Left colon (tissue), 2 donors: ENCODE measurements at places on chromosomes 1 and 21. TPM values are rescaled to one million over a fixed set of nuclear protein-coding genes. Genes with fewer than 3 reads are reported as not detected.

DNA sequence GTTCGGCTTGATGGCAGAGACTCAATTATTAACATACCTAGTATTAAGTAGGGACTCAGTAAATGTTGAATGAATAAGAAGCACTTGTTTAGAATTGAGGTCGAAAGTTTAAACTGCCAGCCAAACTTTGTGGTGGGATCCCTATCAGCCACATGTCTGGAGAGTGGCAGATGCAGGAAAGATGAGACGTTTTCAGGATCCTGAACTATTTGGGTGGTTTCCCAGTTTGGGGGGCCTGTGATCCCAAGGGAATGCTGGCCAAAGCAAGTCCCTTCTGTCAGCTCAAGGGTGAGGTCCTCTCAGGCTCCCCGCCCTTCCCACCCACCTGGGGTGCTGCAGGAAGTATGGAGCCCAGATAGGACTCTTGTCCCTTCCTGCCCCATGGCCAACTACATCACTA is 38.6 kb downstream of the KCNC4 start:
- no peak for DNase-seq

GRCh38 chr1:27561124-27561899 is 42.6 kb downstream of the AHDC1 start:
- DNase-seq: no peak

DNA sequence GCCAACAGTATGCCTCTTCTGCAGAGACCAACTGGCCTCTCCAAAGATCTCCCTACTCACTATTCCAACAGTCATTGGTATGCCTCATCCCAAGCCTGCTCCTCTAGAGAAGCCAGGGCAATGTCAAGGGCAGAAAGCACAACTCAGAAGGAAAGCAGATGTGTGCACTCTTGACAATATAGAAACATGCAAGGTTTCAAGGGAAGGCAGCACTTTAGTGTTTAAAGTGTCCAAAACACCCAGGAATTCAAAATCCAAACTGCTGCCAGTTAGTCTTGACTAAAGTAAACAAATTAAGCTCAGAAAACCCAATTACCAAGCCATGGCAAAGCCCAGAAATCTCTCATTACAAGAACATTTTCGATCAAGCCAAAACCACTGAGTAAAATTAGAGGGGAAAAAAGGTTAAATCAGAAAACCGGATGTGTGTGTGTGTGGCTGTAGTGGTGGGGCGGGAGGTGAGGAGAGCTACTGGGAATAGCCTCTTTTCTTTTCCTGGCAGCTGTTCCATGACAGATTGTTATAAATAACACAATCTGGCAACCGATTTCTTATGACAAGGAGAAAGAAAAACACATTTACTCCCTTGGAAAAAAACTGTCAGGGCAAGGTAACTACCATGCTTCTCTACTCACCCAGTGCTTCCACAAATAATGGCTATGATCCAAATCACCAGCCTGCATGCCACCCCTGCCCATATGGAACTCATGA is 39.2 kb downstream of the EIF2B3 start:
- DNase-seq: no peak

AADACL4 gene
- not detected for total RNA-seq

GRCh38 chr1:178768423-178768822 is 43.4 kb downstream of the RALGPS2 start:
- DNase-seq: no peak

GUK1 gene
- 176 TPM for total RNA-seq

CYP4Z1 gene
- 0.14 TPM for total RNA-seq

DNA sequence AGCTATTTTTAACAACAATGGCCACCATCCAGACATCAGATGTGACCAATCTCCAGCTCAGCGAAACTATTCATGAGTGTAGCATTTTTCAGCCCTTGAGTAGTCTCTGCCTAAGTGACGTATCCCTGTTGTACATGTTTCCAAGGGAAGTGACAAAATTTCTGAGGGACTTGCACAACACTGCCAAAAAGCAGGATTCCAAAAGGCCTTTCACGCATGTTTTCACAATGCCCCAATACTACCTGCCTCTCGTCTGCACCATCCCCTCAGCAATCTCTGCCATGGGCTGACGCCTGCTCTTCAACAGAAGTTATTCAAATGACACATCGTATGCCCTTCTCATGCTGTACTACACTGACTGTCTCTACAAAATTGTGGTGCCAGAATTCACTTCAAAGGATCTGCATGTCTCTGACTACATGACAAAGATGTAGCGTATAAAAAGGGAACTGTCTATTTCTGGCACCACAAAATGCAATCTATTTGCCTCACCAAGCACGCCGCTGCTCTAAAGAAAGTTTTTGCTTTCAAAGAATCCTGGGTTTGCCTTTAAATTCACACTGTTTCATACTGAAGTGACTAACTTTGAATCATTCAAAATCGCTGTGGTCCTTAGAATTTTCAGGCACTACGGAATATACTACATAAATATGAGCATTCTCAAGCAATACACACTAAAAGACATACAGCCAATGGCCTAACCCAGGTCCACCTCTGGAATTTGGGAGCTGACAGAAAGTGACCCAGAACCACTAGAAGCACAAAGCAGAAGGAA is 32.9 kb downstream of the JAK1 start:
- no peak for DNase-seq

ANKRD34A gene
- 0.42 TPM for total RNA-seq

GRCh38 chr1:8396083-8396785 is 78.3 kb downstream of the SLC45A1 start:
- no peak for DNase-seq

DNA sequence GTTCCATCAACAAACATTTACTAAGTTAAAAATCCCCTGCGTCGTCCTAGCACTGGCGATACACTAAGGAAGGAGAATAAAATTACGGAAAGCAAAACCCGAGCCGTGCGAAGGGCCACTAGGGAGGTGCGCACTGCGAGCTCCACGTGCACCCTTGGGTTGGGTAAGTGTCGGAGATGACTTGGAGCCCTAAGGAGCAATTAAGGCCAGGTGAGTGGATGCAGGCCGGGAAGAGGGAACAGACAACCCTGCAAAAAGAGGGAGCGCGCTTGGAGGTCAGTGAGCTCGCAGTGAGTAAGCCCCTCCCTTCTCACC is 704 bp downstream of the WDR4 start:
- no peak for DNase-seq

GRCh38 chr1:35888255-35888654 is 5.2 kb downstream of the AGO1 start:
- peak; percentile 23 for DNase-seq

LCE2B gene
- total RNA-seq: not detected

DNA sequence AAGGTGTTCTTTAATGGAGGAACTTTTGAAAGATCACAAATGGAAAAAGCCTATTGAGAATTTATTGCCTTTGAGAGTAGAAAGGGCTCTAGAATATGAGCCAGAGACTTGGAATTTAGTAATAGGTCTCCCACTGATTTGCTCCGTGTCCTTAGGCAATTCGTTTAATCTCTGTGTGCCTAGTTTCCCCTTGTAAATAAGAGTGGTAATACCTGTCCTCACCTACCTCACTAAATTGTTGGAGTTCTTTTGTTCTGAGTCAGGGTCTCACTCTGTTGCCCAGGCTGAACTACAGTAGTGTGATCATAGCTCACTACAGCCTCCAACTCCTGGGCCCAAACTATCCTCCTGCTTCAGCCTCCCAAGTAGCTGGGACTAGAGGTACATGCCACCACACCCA is 15.0 kb upstream of the TEKT2 start:
- DNase-seq: no peak

CASQ2 gene
- total RNA-seq: 0.46 TPM

GRCh38 chr1:207645635-207646081 is 725 bp downstream of the CR1L start:
- no peak for DNase-seq

DNA sequence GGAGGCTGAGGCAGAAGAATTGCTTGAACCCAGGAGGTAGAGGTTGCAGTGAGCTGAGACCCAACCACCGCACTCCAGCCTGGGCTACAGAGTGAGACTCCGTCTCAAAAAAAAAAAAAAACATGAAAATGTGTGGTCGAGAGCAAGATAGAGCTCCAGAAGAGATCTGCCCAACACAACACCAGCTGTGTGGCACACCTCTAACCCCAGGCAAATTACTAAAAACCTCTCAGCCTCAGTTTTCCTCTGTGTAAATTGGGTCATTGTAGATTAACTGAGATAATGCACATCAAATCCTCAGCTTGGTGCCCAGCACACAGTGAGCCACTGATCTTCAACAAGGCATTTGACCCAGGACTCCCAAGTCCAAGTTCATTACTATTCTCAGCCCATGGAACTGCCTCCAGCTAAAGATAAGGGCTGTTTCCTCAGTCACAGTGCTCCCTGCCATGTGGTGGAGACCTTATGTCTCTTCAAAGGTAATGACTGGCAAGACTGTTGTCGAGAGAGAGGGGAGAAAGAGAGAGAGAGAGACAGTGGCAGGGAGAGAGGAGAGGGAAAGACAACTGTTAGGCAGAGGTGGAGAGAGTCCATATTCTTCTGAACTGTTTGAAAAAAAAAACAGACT is 58.1 kb downstream of the PTP4A2 start:
- DNase-seq: no peak

GRCh38 chr21:42194863-42195262 is 24.1 kb upstream of the ABCG1 start:
- DNase-seq: no peak

DNA sequence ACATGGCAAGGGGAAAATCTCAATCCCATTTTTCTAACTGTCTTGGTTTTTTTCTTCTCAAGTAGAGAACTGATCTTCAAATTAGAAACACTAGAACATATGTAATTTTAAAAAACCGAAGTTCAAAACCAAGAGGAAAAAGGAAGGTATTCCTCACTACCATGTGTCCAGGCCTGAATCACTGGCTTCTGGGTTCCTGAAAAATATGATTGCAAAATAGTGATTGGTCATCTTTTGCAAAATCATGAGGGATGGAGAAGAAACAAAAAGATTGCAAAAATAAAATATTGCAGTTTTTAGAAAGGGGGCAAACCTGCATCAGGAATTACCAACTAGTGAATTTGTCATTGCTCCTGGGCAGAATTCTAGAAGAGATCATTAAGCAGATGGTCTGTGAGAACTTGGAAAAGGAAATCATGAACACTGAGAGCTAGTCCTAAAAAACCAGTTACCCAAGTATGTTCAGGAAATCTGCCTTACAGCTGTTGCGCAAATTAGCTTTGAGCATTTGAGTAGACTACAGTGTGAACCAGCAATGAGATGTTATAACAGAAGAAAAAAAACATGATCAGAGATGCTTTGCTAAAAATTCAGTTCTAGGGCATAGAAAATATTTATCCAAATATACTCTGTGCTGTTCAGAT is 49.4 kb downstream of the SPATA46 start:
- DNase-seq: no peak

- DNase-seq: no peak
Measured at GRCh38 chr1:106688446-106688845, 368.0 kb upstream of the PRMT6 start.

DNA sequence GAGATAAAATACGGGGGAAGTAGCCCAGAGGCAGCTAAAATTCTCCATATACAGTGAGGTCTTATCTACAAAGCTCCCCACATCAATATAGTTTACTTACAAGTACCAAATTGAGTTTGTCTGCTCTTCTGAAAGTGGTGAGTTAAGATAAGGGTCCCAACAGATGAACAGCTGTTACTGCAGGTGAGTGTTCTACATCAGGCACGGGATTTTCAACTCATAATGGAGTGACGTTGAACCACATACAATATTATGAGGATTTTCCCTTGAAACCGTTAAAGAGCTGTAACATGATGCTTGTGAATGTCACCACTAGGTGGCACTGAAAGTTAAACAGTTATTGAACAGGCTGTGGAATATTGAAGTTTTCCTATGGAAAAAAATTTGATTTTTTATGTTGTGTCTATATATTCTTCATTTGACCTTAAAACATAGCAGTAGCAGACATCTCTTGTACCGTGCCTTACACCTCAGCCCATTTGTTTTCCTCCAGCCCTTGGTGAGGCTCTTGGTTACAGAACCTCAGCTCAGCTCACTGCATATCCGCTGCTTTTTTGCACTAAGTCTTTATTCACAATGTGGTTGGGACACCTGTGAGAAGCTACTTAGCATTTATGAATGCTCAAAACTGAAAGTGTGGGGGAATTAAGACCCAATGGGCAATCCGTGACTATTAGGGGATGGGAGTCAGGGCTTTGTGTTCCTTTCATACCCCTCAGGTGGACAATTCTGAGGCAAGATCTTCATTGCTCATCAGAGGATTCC is 23.2 kb downstream of the CD1D start:
- no peak for DNase-seq

LYPD8 gene
- 407 TPM for total RNA-seq

GRCh38 chr1:201511941-201512539 is 5.1 kb upstream of the CSRP1 start:
- DNase-seq: peak; percentile 35

GRCh38 chr1:231013391-231014015 is 26.6 kb downstream of the FAM89A start:
- DNase-seq: no peak

DCDC2B gene
- total RNA-seq: not detected
